ENCODE measurements at places on chromosomes 1 and 21.

DNA sequence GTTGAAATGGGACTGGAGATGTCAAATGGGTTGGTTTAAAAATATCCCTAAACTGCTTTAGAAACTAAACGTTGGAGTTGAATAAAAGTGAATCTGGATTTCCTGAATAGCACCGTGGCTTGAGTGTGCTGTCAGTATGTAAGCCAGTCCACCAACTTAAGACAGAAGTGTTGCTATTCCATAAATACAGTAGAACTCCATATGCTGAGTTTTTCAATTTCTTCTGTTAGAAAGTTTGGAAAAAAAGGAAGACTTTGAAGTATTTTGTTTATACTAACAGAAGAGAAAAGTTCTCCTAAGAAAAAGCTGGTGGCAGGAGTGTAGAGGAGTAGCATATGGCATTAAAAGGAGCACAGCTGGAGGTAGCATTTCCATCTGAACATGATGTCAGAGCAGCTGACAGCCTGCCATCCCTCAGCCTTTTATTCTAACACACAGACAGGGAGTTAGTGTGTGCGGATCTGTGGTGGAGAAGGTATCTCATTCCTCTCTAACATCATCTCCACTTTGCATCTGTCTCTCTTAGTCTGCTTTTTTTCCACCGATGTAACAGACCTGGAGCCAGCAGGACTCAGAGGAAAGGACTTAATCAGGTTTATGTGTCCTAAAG lies at the start of gene ZBTB18:
Gene ZBTB18, plus strand, starts transcription at position 449 of the 610 bp plus-strand sequence. Its CDS starts 149 bp downstream, at position 598.
- no peak for DNase-seq

GRCh38 chr1:51454554-51454953 lies 64.5 kb downstream of the EPS15 start:
- no peak for DNase-seq

GRCh38 chr21:14589855-14590563 lies 43.9 kb upstream of the SAMSN1 start:
- DNase-seq: no peak

DNA sequence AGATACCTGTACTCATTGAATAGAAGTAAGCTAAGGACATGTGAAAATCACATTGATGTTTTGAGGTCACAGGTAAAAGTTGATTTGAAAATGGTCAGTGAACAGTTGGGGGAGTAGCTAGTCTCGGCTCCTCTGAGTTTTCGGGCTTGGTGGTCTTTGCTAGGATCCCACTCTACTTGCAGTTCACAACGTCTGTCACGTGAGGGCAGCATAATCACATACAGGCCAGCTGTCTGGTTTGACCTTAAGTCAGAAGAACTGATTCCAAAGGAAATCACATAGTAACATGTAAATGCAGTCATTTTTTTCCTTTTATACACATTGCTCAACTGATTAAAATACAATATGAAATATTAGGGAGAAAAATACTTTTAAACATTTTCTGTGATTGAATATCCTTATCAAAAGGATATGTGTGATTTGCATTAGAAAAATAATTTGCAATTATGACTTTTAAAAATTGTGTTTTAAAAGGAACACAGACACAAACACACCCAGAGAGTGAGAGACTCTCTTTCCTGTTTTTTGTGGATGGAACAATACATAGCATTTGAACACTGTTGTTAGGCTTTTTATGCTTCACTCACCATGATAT lies 21.8 kb upstream of the PDC start:
- DNase-seq: peak; percentile 40

DNA sequence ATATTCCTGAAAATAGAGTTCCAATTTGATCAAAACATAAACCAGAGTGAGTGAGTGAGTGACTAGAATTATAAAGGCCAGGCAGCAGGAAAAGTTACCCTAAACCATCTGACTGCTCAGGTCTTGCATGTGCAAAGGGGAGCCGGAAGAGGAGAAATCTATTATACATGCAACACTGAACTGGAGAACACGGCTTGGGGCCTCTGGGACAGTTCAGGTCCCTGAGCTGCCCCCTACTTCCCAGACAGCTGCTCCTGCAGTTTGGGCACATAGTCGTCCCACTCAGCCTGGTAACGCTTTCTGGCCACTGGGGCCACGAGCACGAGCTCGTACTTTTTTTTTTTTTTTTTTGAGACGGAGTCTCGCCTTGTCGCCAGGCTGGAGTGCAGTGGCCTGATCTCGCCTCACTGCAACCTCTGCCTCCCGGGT lies 40.1 kb downstream of the PTPRC start:
- DNase-seq: peak; percentile 28

DNA sequence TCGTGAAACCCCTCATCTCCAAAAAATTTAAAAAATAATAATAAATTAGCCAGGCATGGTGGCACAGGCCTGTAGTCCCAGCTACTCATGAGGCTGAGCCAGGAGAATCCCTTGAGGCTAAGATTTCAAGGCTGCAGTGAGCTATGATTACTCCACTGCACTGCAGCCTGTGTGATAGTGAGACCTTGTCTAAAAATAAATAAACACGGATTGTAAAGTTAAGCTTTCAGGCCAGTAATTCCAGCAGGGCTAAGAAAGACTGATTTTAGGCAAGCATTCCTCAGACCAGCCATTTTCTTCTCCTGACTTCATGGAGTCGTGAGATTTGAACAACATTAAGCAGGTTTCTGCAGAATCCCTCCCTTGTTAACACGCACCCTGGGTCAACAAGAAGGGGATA lies 77.2 kb upstream of the EFHD2 start:
- DNase-seq: no peak
